ENCODE measurements at places on chromosomes 16 and 17.

GRCh38 chr17:10226930-10227695 lies 28.7 kb upstream of the GAS7 start:
- peak; percentile 78 for DNase-seq

DNA sequence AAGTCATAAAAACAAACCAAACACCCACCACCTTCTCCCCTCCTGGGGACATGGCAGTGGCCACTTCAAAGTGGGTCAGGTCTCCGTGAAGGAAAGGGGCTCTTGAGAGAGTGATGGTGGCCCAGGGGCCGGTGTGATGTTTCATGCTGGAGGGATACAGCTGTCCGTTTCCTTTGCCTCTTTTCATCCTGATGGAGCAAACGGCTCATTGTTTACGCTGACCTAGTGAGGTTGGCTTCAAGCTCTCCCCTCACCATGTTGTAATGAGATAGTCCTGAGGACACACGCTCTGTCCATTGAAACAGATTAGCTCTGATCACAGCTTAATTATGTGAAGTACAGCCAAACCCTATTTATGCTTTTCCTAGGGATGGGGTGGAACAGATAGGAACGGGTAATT lies 34.2 kb downstream of the CDH13 start:
- DNase-seq = no peak

DNA sequence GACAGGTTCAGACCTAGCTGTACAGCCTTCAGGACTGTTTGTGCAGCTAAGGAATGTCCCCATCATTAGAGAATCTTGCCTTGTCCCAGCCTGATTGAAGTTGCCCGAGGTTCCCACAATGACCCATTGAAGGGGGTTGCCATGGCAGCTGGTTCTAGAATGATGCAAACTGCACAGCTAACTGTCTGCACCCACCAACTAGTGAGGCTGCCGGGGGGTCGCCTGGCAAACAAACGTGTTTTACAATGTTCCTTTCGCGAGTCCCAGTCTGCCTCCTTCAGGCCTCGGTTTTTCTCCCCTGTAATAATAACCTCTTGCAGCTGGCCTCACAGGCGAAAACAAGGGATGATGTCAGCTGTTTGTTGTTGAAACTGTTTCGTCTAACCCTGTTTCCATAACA lies 5.5 kb downstream of the C16orf96 start:
- DNase-seq = no peak

DNA sequence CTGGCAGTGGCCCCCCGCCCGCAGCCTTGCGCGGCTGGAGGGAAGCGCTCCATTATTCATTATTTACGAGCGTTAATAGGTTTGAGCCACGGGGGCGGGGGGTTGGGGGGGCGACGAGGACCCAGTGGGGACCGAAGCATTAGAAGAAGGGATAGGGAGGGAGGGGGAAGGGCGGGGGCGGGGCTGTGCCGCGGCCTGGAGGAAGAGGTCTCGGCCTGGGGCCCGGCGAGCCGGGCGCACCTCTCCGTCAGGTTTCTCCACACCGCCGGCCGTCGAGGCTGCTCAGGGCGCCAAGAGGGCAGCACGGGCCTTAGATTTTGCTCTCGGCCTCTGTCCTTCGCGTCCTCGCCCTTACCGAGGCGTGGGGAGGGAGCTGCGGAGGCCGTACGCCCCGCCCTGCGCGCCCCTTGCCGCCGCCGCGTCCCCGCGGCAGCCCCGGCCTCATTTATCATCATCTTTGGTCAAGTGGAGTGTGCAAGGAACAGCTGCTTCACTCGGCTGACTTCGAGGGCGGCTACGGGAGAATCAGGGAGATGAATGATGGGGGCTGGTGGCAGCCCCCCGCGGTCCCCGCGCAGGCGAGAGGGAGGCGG lies 54.2 kb downstream of the SREBF1 start:
- DNase-seq = no peak

DNA sequence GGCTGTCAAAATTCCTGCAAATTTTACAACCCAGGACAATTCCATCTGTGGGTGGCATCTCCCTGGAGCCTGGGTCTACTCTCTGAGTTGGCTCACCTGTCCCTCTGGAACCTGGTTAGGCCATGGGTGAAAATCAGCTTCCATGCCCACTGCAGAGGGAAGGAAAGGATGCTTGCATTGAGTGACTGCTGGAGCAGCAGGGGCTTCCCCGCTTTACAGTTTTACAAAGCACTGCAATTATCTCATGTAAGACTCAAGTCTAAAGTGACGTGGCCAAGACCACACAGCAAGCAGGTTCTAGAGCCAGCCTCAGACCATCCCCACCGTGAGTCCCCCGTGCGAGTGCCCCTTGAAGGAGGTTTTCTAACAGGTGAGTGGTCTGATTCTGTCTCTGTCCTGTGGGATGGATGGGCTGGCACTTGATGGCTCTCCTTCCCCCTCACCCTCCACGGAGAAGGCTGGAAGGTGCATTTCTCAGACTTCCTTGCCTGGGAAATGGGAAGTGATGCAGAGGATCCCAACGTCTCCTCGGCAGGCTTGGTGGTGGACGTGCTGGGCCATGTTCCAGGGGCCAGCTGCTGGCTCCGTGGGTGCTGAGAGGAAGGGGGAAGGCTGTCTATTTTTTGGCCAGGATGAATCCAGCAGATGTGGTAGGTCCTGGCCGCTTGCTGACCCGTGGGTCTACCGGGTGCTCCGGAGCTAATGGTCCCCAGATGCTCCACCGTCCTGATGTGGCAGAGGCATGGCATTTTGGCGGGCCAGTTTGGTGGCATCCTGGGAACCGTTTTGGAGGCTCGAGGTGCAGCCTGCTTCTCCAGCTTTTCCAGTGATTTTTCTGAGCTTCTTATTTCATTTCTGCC lies 26.3 kb upstream of the CBX4 start:
- DNase-seq = no peak

DNA sequence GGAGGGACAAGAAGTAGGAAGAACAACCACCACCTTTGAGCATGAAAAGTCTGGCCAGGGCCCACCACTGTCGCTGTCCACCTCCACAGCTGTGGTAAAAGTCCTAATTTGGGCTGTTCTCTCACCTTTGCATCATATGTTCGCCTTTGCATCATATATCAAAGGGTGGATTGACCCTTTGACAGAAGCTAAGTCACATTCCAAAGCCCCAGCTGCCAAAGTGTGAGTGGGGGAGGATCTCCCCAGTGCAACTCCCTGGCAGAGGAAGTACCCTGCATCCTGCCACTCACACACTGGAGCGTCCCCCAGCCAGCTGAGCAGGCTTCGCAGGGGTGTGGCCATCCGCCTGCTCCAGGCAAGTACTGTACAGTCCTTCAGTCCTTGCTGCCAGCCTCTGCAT lies 12.7 kb upstream of the SPECC1 start:
- DNase-seq = no peak

- no peak for DNase-seq
Observed at GRCh38 chr16:87812200-87812656, 46.4 kb upstream of the KLHDC4 start.

GRCh38 chr17:38428112-38428642 lies at the start of gene ARHGAP23:
Gene ARHGAP23, plus strand, starts transcription at chr17:38428464. Its CDS starts 22 bp downstream, at chr17:38428486.
- DNase-seq = peak; percentile 93

DNA sequence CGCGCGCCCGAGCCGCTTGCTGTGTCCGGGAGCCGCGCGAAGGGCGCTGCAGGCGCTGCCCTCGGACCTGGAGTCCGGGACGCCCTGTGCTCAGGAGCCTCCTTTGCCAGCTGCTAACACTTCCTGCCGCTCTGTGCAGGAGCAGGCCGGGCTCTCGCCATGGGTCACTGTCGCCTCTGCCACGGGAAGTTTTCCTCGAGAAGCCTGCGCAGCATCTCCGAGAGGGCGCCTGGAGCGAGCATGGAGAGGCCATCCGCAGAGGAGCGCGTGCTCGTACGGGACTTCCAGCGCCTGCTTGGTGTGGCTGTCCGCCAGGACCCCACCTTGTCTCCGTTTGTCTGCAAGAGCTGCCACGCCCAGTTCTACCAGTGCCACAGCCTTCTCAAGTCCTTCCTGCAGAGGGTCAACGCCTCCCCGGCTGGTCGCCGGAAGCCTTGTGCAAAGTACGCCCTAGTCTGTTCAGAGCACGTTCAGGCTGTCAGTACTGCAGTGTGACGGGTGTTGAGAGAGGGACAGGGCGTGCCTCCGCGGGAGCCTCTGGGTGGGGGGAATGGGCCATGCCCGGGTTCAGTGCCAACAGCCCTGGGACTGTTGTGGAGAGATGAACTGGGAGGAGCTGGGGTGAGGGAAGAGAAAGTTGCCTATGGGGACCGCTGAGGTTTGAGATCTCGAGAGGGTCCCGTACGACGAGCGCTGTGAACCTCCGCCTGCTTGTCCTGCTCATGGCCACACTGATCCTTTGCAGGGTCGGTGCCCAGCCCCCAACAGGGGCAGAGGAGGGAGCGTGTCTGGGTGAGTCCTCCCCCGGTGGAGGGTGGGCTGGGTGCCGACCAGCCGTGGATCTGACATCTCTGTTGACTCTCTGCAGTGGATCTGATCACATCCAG lies 1.3 kb downstream of the ZNF276 start:
- peak; percentile 20 for DNase-seq

GRCh38 chr16:88317613-88317965 lies 65.2 kb upstream of the ZNF469 start:
- DNase-seq = peak; percentile 86

DNA sequence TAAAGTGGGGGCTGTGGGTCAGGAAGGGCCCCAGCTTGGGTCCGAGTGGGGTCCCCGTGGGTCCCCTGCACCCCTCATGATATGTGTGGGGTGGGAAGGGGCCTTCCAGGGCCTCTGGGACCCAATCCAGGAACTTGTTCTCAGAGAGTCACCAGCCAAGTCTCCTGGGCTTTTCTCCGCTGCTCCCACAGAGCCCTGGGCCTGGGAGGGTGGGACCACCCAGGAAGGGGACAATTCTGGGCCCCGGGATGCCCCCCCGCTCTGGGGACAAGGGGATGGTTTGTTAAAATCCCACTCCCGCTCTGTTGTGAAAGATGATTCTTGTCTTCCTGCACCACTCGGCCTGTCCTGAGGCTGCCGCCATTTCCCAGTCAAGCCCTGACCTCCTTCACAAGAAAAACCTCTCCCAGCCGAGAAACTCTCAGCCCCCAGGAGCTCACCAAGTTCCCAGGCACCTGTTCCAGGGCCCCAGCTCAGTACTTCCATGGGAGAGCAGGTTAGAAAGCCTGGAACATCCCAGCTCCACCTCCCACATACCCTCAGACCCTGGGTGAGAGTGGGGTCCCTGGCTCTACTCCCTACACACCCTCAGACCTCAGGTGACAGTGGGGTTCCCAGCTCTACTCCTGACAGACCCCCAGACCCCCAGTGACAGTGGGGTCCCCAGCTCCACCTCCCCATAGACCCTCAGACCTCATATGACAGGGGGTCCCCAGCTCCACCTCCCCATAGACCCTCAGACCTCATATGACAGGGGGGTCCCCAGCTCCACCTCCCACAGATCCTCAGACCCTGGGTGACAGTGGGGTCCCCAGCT lies 75.1 kb downstream of the METRNL start:
- no peak for DNase-seq

GRCh38 chr17:69764146-69764545 lies 310.9 kb upstream of the KCNJ16 start:
- DNase-seq = no peak

- DNase-seq = no peak
Observed at GRCh38 chr17:36892112-36892838, 45.0 kb upstream of the LHX1 start.

GRCh38 chr17:80349151-80349651 lies 65.8 kb upstream of the ENDOV start:
- no peak for DNase-seq

- DNase-seq = no peak
Observed at GRCh38 chr17:83035722-83036121, 43.7 kb upstream of the METRNL start.

- no peak for DNase-seq
Observed at GRCh38 chr17:63540590-63540989, 9.7 kb upstream of the DCAF7 start.

GRCh38 chr16:52680993-52681392 lies 134.1 kb upstream of the TOX3 start:
- DNase-seq = no peak

GRCh38 chr16:54506214-54506580 lies 219.6 kb upstream of the IRX3 start:
- no peak for DNase-seq

DNA sequence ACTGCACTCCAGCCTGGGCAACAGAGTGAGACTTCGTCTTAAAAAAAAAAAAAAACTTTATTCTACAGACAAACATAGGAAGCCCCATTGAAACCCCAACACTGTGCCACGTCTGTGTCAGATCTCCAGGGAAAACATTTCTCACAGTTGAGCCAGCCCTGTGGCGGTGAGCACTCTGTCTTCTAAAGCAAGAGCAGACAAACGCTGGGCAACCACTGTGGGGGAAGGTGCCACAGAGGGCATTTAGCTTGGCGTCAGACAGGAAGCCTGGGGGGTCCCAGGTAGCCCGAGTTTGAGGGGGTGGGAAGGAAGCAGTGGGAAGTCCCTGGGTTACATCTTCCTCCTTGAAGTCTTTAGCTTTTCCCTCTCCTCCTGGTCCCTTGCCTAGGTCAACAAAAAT lies 16.0 kb downstream of the C17orf100 start:
- no peak for DNase-seq

DNA sequence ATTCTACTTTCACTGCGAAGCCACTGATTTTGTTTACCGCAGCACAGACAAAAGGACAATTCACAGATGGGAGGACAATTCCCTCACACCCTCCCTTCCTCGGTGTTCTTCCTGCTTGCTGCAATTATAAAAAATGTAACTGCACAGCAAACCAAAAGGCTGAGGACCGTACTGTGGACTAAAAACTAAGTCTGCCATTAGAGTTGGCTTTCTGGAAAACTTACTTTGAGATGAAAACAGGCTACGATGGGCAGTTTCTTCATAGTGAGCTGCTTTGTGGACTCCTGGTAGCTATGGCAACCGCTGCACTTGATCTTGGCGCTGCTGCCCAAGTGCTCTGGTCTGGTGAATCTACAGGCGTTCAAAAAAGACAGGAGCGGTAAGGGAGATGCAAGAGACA lies 35.2 kb downstream of the USP22 start:
- no peak for DNase-seq

GRCh38 chr16:8928467-8928957 lies 35.2 kb downstream of the USP7 start:
- no peak for DNase-seq

GRCh38 chr17:38563362-38564253 lies 42.1 kb downstream of the SRCIN1 start:
- no peak for DNase-seq

DNA sequence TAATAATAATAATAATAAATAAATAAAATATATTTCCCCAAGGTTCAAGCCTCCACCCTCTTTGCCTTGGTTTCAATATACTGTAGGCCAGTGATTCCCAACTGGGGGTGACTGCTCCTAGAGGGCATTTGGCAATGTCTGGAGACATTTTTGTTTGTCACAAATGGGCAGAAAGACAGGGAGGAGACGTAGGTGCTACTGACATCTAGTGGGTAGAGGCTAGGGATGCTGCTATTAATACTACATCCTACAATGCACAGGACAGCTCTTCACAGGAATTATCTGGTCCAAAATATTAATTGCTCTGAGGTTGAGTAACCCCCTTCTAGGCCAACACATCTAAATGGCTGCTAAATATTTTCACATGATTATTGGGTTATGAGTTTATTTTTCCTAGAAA lies 12.8 kb upstream of the PRR14 start:
- peak; percentile 40 for DNase-seq

- DNase-seq = no peak
Observed at GRCh38 chr17:59651346-59651745, 31.7 kb downstream of the CLTC start.

GRCh38 chr16:84266451-84266850 lies 26.6 kb upstream of the KCNG4 start:
- peak; percentile 58 for DNase-seq

- no peak for DNase-seq
Observed at GRCh38 chr17:12445331-12445730, 220.4 kb upstream of the MYOCD start.

Data from AG20443 (cell line).